ENCODE measurements at places on chromosomes 4 and X. TPM values are rescaled to one million over a fixed set of nuclear protein-coding genes. Genes with fewer than 3 reads are reported as not detected.

GRIA2 gene
- not detected for total RNA-seq

GRCh38 chrX:130772105-130772775 is 130.8 kb downstream of the ENOX2 start:
- no peak for DNase-seq

SRPK3 gene
- total RNA-seq: not detected

DNA sequence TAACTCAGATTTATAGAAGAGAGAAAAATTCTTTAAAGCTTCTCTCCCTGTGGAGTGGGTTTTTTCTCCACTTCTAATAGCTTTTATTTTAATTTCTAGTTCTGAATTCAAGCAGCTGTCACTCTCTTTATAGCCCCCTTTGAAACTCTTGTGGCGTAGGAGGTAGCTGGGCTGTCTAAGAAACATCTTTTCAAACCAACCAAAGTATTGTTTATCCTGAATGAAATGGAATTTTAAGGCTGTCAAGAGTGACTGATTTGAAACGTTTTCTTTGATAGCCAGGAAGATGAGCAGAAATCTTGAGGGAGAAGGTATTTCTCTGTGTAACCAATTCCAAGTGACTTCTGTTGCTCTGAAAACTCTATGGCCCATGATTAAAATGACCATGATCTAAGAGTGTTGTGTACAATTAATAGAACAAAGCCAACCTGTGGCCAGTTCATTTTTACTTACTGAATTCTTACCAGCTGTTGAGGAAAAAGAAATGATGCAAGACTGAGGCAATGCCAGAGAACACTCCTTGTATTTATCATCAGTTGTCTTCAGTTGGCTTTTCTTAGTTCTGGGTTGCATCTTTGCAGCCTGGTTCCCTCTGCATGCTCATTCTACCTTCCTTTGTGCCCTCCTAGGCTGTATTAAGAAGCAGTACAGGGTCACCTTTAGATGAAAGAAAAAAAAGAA is 298.4 kb downstream of the ARHGAP10 start:
- no peak for DNase-seq

GRCh38 chr4:47525154-47525819 is 40.2 kb downstream of the ATP10D start:
- no peak for DNase-seq

GRCh38 chr4:88645994-88646393 is 51.6 kb downstream of the NAP1L5 start:
- no peak for DNase-seq

- no peak for DNase-seq
Observed at GRCh38 chrX:79170476-79171035, 26.1 kb downstream of the GPR174 start.

F8A2 gene
- total RNA-seq: not detected

GRCh38 chr4:15077969-15078368 is 75.7 kb downstream of the CPEB2 start:
- DNase-seq: no peak

DNA sequence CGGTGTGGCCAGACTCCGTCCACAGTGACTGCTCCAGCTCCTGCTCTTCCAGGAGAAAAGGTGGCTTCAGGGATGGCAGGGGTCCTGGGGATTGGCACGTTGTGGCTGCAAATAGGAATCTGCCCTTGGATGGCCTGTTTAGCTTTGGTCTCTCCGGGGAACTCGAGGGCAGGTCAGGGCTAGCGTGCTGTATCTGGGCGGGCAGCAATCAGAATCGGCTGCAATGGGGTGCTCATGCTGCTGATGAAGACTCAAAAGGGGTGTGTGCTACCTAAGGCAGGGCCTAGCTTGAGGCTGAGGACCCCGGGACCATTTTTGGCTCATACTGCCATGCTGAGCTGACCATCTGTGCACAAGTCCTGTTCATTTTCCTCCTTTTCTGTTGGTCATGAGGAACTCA is 51.3 kb downstream of the RGS12 start:
- no peak for DNase-seq

UGT2B11 gene
- total RNA-seq: not detected

- DNase-seq: peak; percentile 20
Observed at GRCh38 chrX:72714478-72714916, 391 bp upstream of the PHKA1 start.

DNA sequence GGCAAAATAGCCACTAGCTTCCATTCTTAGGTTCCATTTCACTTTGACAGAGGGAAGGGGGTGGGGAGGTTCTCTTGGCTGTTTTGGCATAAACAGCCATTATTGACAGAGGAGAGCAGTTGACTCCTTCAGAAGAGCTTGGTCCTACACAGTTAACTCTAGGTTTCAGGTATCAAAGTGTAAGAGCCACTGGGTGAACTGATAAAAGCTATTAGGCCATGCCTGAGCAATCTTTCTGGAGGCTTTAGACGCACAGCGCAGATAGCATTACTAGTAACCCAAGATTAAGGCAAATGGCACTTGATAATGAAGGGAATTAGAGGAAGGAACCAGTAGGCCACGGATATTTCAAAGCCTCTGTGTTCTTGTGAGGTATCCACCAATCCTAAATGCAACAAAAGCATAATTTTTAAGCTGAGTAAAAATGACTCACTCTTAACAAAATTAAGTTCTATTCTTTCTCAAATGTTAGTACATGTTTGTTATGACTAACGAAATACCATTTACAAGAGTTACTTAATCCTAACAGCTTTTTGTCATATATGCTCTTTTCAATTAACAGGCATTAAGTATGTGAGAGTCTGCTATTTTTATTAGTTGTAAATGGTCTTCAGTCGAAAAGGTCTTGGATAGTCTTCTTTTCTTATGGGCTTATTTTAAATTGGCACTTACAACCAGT is 53.6 kb downstream of the SLC7A11 start:
- no peak for DNase-seq

GRCh38 chr4:6875431-6875831 is 34.2 kb upstream of the TBC1D14 start:
- no peak for DNase-seq

- no peak for DNase-seq
Observed at GRCh38 chr4:19256823-19257222, 994.9 kb upstream of the SLIT2 start.

GRCh38 chr4:56863441-56864139 is 42.1 kb upstream of the SPINK2 start:
- DNase-seq: no peak

FAM149A gene
- 0.29 TPM for total RNA-seq

DNA sequence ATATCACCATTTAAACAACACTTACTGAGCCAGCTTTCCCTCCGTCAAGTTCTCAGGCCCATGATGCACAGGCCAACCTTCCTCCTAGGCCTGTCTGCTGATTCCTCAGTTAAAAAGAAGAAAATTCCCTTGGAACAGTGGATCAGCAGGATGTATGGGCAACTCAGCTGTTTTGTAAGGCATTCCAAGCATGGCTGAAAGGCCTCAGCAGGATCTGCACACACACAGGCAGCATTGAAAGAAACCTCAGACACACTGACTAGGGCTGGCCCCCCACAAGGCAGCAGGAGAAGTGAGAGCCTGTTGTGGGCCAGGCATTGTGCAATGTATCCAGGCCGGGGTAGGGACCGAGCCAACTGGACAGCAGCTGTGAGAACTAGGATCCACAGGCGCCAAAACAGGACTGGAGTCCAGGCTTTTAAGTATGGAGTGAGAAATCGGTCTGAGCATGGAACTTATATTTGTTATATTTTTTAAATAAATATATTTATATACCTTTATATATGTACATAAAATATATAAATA is 171.4 kb downstream of the NWD2 start:
- no peak for DNase-seq

APBB2 gene
- total RNA-seq: 0.57 TPM

GRCh38 chrX:155745792-155746191 is 133.0 kb upstream of the TMLHE start:
- no peak for DNase-seq

HSFX4 gene
- not detected for total RNA-seq

HHIP gene
- not detected for total RNA-seq

- DNase-seq: peak; percentile 73
Observed at GRCh38 chrX:49166914-49167739, 4.6 kb downstream of the MAGIX start.

- DNase-seq: peak; percentile 52
Observed at GRCh38 chr4:102825261-102826091, 1.9 kb downstream of the UBE2D3 start.

TAF7L gene
- total RNA-seq: not detected

GRCh38 chrX:53447441-53447840 is 13.3 kb upstream of the HSD17B10 start:
- DNase-seq: no peak

DNA sequence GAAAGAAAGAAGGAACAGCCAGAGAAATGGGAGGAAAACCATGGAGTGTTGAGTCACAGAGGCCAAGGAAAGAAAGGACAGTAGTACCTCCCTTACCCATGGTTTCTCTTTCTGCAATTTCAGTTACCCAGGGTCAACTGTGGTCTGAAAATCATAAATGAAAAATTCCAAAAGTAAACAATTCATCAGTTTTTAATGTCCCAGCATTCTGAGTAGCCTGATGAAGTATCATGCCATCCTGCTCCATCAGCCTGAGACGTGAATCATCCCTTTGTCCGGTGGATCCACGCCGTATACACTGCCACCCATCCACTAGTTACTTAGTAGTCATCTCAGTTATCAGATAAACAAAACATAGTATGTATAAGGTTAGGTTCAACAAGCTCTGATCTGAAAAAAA is 114.2 kb downstream of the COMMD8 start:
- no peak for DNase-seq

- DNase-seq: no peak
Observed at GRCh38 chr4:51840781-51841180, 2.2 kb upstream of the DCUN1D4 start.

ARAP2 gene
- 34.7 TPM for total RNA-seq

GDPD2 gene
- 0.34 TPM for total RNA-seq

DNA sequence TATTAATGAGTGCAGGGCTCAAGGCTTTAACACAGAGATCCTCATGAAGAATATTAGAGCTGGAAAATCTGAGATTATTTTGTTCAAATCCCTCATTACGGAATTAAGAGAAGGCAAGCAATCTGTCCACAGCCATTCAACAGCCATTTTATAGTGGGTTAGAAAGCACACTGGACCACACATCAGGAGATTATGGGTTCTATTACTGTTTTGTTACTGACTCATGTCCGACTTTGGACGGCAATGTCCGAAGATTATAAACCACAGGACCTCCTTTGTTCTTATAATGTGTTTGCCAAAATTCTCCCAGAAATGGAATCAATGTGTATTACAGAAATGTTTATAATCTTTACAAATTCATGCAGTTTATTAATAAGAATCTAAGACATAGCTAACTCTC is 8.1 kb downstream of the LAMTOR3 start:
- DNase-seq: no peak

- no peak for DNase-seq
Observed at GRCh38 chr4:112140536-112140935, 4.7 kb upstream of the FAM241A start.

- DNase-seq: no peak
Observed at GRCh38 chr4:19214591-19215186, 1037.0 kb upstream of the SLIT2 start.

Measured in activated CD8-positive, alpha-beta T cell treated with anti-CD3 and anti-CD28 coated beads, Interleukin-2, amount 10 ng/mL, durations not matched to agents 7 days and 5 days (primary cell).